ENCODE measurements at places on chromosomes 1 and 21.

- no peak for DNase-seq
These were observed 36.1 kb upstream of the IL20 start for GRCh38 chr1:206829282-206829681.

GRCh38 chr1:50488876-50489275 is 65.6 kb upstream of the DMRTA2 start:
- DNase-seq: no peak

DNA sequence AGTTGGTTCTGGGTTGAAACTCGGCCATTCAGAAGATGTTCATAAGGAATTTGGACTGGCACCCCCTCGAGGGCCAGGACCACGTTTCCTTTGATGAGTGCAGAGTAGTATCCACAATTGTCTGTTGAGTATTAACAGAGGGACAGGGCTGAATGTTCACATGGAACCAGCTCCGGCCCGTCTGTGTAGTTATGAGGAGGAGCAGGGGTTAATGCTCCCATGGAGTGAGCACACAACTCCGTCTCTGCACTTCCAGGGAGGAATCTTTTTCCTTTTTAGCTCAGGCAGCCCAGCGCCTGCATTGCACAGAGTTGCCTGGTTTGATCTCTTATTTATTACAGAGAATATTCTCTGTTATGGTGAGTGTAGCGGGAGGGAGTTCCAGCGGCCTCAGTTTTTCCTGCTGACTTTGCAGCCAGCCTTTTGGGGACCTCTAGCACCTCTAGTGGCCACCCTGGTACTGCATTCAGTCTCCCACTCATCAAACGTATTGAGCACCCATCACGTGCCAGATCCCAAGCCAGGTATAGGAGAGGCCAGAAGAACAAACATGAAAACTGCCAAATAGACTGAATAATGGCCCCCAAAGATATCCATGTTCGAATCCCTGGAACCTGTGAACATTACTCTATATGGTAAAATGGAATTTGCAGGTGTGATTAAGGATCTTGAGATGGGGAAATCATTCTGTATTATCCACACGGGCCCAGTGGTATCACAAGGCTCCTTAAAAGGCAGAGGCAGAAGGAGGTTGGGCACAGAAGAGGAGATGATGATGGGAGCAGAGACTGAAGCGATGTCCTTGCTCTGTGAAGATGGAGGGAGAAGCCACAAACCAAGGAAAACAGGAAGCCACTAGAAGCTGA is 167.7 kb upstream of the CSF3R start:
- DNase-seq: peak; percentile 20

- DNase-seq: peak; percentile 89
These were observed 38.7 kb upstream of the ZNF124 start for GRCh38 chr1:247210376-247211117.

GRCh38 chr1:154808261-154808908 is 61.7 kb downstream of the KCNN3 start:
- no peak for DNase-seq

DNA sequence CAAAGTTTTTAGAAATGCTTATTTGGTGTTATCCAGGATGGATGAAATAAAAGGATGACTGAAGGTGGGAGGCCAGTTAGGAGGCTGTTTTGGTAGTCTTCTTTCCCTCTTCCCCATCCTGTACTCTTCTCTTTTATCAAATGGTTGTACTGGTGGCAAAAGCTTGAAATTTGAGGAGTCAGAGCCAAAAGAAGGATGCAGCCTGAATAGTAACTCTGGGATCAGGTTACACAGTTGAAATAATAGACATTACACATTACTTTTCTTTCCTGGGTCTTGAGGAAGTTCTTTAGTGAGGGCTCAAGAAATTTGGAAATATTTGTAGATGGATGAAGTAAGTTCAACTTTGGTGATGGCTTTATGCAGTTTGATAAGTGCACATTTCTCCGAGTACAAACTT is 108.6 kb downstream of the GPR52 start:
- DNase-seq: no peak

- no peak for DNase-seq
These were observed 46.2 kb downstream of the USP25 start for GRCh38 chr21:15775981-15776380.

GRCh38 chr21:44650265-44650972 is 4.0 kb downstream of the KRTAP12-4 start:
- DNase-seq: no peak

- no peak for DNase-seq
These were observed 10.8 kb downstream of the SCNN1D start for GRCh38 chr1:1291023-1291528.

DNA sequence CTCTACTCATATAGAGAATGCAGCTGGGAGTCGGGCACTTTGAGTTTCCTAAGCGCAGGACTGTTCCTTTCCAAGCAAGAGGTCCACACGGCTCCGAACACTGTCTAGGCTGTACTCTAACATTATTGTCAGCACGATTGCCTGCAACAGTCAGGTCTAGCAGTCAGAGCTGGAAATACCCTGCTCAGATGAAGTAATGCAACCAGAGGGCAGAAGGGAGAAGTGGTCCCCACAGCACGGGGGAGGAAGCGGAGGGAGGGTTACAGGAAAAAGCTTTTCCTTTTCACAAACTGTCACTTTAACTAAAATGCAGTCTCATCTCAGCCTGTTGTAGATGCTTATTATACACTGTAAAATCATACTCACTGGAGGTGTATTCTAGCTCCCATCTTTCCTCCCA is 98.9 kb upstream of the SLC44A3 start:
- no peak for DNase-seq

GRCh38 chr1:228793032-228793431 is 57.8 kb downstream of the RHOU start:
- DNase-seq: no peak

DNA sequence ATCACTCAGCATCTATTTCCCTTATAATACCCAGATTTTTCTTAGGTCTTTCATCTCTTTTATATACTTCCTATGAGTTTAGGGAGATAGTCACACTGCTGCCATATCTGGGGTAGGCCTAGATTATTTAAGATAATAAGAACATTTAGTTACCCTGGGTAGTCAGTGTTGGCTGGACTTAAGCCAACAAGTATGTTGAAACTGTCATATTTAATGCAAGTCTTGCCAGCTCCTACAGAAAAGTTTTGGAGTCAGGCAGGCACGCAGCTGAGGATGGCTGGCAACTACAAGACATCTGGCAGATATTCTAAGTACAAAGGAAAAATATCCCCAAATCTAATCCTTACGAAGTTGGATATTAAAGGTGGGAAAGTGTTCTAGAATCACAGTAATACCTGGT is 19.2 kb upstream of the DEPDC1 start:
- no peak for DNase-seq

GRCh38 chr1:100122177-100122576 is 10.6 kb downstream of the SASS6 start:
- no peak for DNase-seq

- DNase-seq: no peak
These were observed 72.4 kb upstream of the CYP2J2 start for GRCh38 chr1:59999006-59999405.

GRCh38 chr1:115412733-115413132 is 74.7 kb upstream of the NGF start:
- no peak for DNase-seq
